ENCODE measurements at places on chromosomes 7 and 10. TPM values are rescaled to one million over a fixed set of nuclear protein-coding genes. Genes with fewer than 3 reads are reported as not detected.

DNA sequence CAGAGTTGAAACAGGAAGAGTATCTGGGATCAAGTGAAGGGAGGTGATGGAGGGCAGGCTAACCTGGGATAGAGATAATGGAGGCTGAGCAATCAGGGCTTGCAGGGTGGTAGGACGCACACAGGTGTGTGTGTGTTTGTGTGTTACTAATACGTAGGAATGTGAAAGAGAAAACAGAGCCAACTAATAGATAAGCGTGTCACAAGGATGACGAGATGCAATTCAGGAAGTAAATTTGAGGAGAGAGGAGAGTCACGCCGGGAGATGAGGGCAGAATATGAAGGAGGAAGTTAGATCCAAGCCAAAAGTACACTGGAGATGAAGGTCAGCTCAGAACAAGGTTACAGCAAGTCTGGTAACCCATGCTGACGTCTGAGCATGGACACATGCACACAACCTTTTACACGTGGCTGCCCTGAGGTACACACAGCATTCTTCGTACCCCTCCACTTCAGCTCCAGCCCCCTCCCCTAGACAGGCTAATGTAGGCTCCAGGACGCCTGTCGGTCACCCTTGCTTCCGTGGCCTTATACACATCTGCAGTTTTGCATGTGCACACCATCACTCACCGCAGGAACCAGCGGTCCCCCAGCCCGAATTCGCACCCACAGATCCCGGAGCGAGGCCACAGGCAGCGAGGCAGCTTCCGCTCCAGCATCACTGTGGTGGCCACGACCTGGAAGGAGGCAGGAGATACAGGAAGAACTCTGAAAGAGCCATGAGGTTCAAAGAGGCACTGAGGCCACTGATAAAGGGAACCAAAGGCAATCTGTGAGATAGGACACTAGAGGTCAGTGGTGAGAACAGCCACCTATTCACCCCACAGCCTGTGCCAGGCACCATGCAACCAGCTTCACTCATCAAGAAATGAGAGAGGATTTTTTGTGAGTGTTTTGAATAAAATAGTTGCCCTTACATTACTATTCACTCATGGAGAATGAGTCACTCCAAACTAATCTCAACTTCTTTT, 23.7 kb upstream of the TRPV6 start:
- H3K27ac ChIP-seq: no peak overlapping the region
- no peak overlapping the region for H3K4me3 ChIP-seq
- DNase-seq: no peak
- H3K27me3 ChIP-seq: peaks cover 24% of the 10 kb centered on the region

DNA sequence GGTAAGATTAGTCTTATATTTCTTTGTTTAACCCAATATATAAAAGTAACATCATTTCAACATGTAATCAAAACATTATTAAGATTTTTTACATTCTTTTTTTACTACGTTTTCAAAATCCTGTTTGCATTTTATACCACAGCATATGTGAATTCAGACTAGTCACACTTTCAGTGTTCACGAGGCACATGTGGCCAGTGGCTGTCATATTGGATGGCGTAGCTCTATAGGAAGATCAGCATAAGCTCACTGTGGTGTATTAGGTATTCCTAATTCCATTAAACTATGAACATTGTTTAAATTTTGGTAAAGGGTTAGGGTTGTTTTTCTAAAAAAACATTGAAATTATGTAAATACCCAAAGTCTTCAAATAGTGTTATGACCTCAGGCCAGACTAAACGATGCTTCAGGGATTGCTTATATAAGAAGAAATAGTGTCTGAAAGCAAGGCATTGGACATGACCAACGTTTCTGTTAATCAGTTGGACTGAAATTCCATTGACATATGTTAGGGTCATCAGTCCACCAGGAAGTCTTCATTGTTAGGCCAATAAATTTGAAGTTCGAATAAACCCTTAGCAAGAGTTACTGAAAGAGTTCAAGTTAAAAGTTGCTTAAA, 97.0 kb downstream of the BICC1 start:
- H3K36me3 ChIP-seq: no peaks in the 10 kb centered on the region
- no peak overlapping the region for H3K27ac ChIP-seq
- H3K4me1 ChIP-seq: no peaks in the 10 kb centered on the region
- DNase-seq: no peak

DNA sequence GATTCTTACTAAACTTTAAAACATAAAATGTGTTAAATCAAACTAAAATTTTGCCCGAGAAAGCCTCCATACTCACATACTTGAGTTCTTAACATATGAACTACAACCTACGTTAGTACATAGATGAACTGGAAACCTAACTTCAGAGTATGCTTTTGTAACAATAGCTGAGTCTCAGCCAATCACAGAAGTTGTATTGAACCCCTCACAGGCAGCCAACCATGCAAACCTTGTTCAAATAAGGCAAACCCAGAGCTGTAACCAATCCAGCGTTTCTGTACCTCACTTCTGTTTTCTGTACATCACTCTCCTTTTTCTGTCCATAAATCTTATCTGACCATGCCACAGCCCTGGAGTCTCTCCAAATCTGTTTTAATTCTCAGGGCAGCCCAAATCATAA, 157.3 kb upstream of the COL1A2 start:
- H3K36me3 ChIP-seq: no peaks in the 10 kb centered on the region
- H3K27me3 ChIP-seq: peaks cover 4% of the 10 kb centered on the region
- no peak overlapping the region for H3K4me3 ChIP-seq
- DNase-seq: no peak
- no peaks in the 10 kb centered on the region for H3K4me1 ChIP-seq

DNA sequence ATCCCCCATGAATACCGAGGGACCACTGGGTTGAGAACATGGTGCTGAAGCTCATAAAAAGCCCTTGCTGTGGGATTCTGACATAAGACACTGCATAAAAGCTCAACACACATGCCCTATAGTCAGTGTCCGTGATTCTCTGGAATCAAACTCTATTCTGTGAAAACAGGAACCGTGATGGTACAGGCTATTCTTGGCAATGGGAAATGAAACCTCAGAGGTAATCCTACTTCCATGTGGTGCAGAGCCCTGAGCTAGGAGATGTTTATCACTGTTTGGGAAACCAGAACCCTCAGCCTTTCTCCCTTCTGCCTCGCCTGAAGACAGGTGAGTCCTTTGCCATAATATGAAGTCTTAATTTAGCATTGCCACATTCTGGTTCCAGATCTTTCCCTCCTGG, 80.8 kb upstream of the PRSS1 start:
- peaks cover 30% of the 10 kb centered on the region for H3K4me1 ChIP-seq
- no peaks in the 10 kb centered on the region for H3K27me3 ChIP-seq
- no peak overlapping the region for H3K27ac ChIP-seq

DNA sequence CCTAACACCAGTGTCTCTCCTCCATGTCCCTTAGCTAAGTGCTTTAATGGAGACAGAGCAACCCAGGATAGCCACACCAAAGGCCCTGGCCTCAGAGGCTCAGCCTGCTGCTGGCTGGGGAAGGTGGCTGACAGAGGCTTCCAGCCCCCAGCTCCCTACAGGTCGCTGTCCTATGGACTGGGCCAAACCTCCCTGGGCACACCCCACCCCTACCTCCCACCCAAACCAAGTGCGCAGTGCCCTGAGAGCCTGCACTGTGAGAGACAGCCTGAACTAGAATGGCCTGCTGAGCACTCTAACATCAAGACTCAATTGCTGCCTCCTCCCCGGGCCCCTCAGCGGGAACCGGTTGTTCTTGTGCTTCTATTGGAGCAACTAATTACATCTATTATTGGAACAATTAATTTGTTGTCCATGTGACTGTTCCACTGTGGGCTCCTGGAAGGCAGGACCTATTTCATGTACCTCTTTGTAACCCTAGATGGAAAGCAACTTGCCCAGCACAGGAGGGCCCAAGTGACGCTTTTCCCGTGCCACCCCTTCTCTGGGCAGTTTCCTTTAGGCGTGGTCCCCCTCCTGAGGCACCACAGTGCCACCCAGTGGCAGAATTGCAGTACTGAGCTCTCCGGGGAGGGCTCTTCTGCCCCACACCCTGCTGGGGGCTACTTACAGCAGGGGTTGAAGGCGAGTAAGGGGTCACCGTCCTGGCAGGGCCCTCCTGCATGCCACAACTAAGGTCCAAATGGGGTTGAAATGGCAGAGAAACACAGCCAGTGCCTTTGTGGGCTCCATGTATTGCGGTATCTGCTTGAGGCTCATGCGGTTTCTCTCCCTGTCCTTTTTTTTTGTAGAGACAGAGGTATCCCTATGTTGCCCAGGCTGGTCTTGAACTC, 63.7 kb upstream of the WAPL start:
- peak; percentile 67 for DNase-seq
- H3K27me3 ChIP-seq: peaks cover 10% of the 10 kb centered on the region
- no peaks in the 10 kb centered on the region for H3K4me1 ChIP-seq
- H3K36me3 ChIP-seq: no peaks in the 10 kb centered on the region
- no peak overlapping the region for H3K27ac ChIP-seq

DNA sequence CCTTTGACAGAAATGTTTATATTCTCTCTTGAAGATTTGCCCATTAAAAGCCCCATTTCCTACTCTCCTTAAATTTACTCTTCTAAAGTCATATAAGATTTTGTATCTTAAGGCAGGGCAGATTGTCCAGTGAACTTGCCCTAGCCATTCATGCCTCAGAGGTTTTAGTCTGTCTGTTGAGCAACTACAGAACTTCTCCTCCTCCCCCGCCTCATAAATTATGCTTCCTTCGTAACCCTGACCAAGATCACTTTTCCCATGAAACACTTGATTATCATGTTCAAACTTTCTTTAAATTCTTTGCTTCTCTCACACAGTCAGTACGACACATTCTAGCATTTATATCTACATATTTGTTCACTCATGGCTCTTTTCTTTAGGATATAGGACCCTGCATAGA, 621.3 kb downstream of the ANKRD7 start:
- no peak for DNase-seq
- no peak overlapping the region for H3K4me3 ChIP-seq
- H3K27me3 ChIP-seq: no peaks in the 10 kb centered on the region
- no peaks in the 10 kb centered on the region for H3K4me1 ChIP-seq

GRCh38 chr10:22624287-22624738, 90.1 kb downstream of the PIP4K2A start:
- no peak overlapping the region for H3K4me3 ChIP-seq
- H3K4me1 ChIP-seq: peaks cover 94% of the 10 kb centered on the region
- DNase-seq: no peak
- no peaks in the 10 kb centered on the region for H3K27me3 ChIP-seq
- H3K27ac ChIP-seq: peak overlapping the region; percentile 51

DNA sequence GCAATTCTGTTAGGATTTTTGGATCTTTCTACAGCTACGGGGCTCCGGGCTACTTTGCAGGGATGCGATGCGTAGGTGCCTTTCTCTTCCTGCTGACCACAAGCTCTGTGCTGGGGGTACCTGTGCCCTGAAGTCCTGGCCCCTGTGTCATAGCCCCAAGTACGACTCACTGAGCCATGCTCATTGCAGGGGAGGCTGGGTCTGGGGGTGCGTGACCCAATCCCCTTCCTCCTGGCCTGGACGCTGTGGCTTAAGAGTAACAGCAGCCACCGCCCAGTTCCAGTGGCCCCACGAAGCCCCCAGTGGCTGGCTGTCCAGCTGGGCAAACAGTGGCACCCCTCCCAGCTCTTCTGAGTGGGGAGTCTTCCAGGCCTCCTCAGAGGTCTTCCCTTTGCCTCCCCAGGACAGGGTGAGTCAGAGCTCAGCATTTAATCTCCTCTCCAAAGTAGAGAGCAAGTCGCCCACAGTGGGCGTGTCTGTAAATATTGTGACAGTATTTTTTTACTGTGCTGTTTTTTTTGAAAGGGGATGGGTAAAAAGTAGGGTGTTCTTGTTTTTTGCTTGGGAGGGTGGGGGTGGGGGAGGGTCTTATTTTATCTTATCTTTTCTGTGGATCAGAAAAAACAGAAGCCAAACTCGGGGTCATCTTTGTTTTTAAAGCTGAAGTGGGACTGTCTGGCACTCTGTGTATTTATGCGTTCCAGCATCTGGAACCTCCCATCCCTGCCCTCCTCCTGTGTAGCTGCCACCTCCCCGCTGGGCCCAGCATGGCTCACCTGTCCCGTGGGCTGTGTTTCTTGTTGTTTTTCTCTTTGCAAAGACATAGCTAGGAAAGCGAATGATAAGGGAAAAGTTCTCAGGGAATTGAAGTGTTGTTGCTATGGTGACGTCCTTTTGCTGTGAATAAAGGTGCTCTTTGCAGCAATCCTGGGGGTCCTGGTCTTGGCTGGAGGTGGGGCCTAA, 8.2 kb downstream of the LFNG start:
- H3K27me3 ChIP-seq: no peaks in the 10 kb centered on the region
- no peak for DNase-seq
- H3K27ac ChIP-seq: peak overlapping the region; percentile 97
- H3K36me3 ChIP-seq: peaks cover 36% of the 10 kb centered on the region

- H3K36me3 ChIP-seq: no peaks in the 10 kb centered on the region
- H3K4me1 ChIP-seq: no peaks in the 10 kb centered on the region
- no peak for DNase-seq
- no peak overlapping the region for H3K4me3 ChIP-seq
- no peak overlapping the region for H3K27ac ChIP-seq
These were observed 10.2 kb upstream of the CUL1 start for GRCh38 chr7:148688526-148688925.

GRCh38 chr7:156616269-156617202, 24.0 kb upstream of the RNF32 start:
- no peak for DNase-seq
- peaks cover 7% of the 10 kb centered on the region for H3K4me1 ChIP-seq
- H3K4me3 ChIP-seq: peak overlapping the region; percentile 28
- H3K36me3 ChIP-seq: peaks cover 4% of the 10 kb centered on the region

- H3K4me3 ChIP-seq: no peak overlapping the region
- DNase-seq: no peak
- peaks cover 32% of the 10 kb centered on the region for H3K4me1 ChIP-seq
- no peaks in the 10 kb centered on the region for H3K27me3 ChIP-seq
- H3K36me3 ChIP-seq: peaks cover 52% of the 10 kb centered on the region
- H3K27ac ChIP-seq: no peak overlapping the region
These were observed 89.6 kb downstream of the LRRC4 start for GRCh38 chr7:127941476-127942210.

GRCh38 chr10:79178614-79179163, 109.9 kb downstream of the ZMIZ1 start:
- no peaks in the 10 kb centered on the region for H3K36me3 ChIP-seq
- no peak for DNase-seq
- peaks cover 11% of the 10 kb centered on the region for H3K4me1 ChIP-seq
- no peak overlapping the region for H3K4me3 ChIP-seq
- no peak overlapping the region for H3K27ac ChIP-seq
- H3K27me3 ChIP-seq: peaks cover 7% of the 10 kb centered on the region

DNA sequence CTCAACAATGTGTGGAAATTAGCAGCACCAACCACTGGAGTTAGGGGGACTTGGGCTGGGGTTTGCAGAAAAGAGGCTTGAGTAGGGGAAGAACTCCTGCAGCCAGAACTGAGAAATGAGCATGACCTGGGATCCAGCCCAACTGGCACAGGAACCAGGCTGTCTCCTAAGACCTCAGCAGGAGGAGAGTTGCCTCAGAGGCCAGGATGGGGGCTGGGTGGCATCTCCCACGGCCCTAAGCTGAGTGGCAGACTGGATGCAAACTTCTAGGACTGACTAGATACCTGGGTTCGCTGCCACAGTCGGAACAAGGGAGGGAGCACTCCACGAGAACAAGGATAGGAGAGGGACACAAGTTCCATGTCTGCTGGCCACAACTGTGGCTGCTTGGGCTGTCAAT, 62.6 kb downstream of the RNF32 start:
- no peak overlapping the region for H3K4me3 ChIP-seq
- no peak overlapping the region for H3K27ac ChIP-seq
- peaks cover 12% of the 10 kb centered on the region for H3K4me1 ChIP-seq
- no peak for DNase-seq

The GPER1 gene
- 3.0 TPM for total RNA-seq

The ERVW-1 gene
- not detected for total RNA-seq

The PNLIP gene
- total RNA-seq: not detected

The ZNF107 gene
- 40.3 TPM for total RNA-seq

The PON3 gene
- total RNA-seq: not detected

The TLX1 gene
- not detected for total RNA-seq

The CTAGE4 gene
- not detected for total RNA-seq
